Natural killer cell (primary cell): ENCODE measurements at places on chromosomes 1 and 21.

- DNase-seq, result no peak
Observed at GRCh38 chr1:52365071-52365745, 797 bp downstream of the CC2D1B start.

DNA sequence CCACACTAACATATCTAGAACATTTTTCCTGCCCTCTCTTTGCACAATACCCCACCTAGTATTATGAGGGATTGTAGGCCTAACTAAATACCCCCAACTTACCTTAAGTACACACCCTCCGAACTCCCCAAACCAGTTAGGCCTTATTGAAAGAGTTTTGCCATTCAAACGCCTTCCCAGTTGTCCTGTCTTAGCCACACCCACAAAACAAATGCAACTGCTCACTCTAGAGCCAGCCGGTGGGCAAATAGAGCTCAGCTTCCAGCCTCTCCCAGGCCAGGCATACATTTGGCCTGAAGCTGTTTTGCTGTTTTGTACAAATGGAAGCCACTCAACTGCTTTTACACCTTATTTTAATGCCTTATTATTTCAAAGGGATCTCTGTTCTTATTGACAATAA is 224.2 kb upstream of the RUNX1 start:
- DNase-seq, result no peak

DNA sequence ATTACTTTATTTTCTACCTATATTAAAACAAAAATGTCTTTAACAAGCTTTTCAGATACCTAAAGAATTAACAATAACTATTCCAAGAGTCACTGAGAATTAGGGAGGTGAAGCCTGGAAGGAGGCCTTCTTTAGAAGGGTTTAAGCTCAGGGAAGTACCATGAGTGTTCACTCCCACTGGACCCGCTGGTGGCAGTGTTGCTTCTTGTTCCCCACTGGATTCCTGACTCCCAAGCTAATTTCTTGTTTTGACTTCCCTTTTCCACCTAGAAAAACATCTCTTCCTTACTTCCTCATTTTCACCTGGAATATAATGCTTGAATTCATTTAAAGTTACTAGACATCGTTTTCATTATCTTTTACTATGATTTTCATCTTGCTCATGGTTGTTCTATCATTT is 264.2 kb downstream of the HMCN1 start:
- no peak for DNase-seq

- peak; percentile 31 for DNase-seq
Observed at GRCh38 chr1:24392982-24393650, 20.5 kb downstream of the STPG1 start.

- peak; percentile 53 for DNase-seq
Observed at GRCh38 chr1:207748737-207749528, 2.9 kb upstream of the CD46 start.

- no peak for DNase-seq
Observed at GRCh38 chr21:24259241-24259640, 1348.0 kb downstream of the MRPL39 start.

DNA sequence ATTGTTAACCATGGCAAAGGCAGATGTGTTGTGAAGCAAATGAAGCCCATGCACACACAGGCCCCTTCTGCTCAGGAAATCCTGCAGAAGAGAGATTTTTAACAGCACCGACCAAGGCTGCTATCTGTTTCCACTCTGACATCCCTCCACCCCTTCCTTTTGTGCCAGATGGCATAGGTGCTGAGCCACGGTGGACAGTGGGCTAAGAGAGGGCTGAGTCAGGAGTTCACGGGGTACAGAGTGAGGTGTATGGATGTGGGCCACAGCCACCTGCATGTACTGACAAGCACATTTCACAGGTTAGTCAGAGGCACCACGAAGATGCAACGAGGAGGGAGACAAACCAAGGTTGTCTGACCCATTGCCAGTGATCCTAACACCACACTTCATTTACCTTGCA is 9.5 kb downstream of the RSPH1 start:
- no peak for DNase-seq

DNA sequence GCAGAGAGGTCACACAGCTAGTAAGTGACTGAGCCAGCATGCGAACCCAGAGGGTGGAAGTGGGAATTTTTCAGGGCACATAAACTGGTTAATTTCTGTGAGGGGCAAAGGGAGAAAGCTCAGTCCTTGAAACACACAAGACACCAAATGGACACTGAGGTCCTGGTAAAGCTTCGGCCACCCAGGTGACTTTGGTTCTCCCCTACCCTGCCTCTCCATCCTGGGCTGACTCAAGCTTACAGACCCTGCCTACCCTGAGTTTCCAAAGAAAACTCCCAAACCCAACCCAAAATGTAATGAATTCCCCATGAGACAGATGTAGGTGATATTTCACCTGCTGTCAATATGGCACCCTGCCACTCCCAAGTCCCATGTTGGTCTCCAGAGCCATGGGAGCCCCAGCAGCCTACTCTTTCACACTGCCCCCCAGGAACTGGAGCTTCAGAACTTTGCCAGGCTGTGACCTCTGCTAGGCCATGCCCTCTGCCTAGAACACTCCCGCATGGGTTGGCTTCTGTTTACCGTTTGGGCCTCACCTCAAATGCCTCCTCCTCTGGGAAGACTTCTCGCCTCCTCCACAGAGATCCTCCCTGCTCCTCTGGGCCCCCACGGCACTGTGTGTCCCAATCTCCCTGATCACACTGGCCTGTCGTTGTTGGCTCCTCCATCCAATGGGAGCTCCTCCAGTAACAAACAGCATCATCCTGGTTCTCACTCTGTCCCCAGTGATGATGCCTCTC is 3.7 kb upstream of the LRP8 start:
- DNase-seq, result no peak
